ENCODE measurements at places on chromosomes 2 and 18.

DNA sequence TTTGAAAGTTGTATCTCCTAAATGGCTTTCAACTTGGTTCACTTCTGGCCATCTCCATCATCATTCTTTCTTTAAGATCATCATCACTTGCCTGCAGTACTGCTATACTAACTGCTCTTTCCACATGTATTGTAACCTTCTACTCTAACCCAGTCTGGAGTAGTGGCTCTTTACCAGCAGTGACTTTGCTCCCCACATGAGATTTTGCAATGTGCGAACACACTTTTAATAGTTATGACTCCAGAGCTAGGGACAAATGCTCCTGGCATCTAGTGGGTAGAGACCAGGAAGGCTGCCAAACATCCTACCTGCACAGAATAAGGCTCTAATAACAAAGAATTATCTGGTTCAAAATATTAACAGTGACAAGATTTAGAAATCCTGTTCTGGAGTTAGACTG is 243.8 kb downstream of the XIRP2 start:
- no peak for DNase-seq

GRCh38 chr18:43581936-43582519 is 304.7 kb upstream of the SYT4 start:
- DNase-seq = no peak

DNA sequence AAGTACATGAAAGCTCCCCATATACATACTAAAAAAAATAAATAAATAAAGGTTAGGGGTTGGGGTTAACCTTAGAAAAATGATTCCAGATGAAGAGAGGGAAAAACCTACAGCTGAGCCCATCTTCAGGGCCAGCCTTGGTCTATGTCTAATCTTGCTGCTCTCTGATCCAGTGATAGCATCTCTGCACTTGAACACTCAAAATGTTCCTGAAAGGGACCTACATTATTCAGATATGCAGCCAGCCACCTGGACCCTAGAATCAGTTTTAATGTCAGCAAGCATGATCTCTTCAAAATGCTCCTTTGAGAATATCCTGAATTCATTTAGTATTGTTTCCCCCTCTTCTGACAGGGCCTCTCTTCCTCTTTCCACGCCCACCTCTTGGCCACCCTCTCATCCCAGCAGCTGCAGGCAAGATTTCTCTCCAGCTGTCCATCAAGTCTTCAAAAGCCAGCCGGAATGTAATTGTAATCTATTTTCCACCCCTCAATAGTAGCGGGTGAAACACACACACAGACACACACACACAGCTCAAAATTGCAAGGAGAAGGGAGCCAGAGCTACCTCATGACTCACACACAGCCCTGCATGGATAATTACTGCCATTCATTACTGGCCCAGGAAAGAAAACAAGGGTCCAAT is 135.5 kb downstream of the MYO3B start:
- DNase-seq = peak; percentile 13

DNA sequence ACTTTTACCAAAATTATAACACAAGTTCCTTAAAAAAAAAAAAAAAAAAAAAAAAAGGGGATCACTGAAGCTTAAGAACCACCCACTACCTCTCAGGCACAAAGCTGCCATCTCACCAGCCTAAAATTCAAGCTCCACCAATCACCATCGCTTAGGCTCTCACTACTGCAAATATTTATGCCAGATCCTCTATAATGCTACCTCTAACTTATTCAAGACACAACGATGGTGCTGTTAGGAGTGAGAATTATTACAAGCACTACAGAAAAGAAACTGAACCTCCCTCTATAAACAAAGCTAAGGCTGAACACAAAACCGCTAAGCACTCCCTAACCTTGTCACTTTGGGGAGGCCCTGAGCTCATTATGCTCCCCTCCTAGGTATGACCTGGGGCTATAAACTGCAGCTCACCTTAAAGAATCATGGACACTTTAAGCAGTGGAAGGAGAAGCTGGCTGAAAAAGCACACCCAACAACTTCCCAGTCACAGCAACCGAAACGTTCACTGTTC is 3.6 kb downstream of the FZD5 start:
- DNase-seq = no peak

DNA sequence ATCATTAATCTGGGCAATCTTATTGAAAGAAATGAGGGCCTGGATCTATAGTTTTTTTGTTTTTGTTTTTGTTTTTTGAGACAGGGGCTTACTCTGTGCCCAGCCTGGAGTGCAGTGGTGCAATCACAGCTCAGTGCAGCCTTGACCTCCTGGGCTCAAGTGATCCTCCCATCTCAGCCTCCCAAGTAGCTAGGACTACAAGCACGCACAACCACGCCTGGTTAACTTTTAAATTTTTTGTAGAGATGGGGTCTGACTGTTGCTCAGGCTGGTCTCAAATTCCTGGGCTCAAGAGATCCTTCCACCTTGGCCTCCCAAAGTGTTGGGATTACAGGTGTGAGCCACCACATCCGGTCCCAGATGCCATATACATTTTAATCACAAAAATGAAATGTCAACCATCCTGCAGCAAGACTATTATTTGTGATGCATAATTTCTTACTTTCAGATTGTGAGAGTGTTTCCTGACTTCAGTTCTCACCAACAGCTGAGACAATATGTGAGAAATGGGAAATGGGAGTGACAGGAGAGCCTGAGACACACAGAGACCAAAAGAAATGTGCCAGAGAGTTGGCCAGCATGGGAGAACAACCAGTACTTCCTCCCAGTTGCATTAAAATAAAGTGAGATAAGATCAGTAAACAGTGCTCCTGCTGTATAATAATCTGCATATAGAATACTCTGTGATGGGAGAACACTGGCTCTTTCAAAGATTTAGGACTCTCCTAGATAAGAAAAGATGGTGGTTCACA is 87.6 kb downstream of the METTL8 start:
- no peak for DNase-seq

DNA sequence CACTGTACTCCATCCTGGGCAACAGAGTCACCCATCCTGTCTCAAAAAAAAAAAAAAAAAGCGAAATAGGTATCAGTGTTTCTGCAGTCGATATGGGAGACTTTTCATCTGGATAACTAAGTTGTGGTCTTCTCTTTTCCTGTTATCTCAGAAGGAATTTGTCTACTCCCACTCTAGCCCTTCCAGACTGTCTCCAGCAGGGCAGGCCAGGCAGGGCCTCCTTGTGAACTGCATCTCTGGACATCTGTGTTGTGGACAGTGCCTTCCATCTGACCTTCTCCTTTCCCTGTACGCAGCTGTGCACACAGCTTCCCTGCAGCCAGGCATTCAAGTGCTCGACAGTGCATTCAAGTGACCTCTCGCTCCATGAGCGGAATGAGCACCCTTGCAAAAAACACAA is 110.2 kb downstream of the CABLES1 start:
- DNase-seq = no peak

DNA sequence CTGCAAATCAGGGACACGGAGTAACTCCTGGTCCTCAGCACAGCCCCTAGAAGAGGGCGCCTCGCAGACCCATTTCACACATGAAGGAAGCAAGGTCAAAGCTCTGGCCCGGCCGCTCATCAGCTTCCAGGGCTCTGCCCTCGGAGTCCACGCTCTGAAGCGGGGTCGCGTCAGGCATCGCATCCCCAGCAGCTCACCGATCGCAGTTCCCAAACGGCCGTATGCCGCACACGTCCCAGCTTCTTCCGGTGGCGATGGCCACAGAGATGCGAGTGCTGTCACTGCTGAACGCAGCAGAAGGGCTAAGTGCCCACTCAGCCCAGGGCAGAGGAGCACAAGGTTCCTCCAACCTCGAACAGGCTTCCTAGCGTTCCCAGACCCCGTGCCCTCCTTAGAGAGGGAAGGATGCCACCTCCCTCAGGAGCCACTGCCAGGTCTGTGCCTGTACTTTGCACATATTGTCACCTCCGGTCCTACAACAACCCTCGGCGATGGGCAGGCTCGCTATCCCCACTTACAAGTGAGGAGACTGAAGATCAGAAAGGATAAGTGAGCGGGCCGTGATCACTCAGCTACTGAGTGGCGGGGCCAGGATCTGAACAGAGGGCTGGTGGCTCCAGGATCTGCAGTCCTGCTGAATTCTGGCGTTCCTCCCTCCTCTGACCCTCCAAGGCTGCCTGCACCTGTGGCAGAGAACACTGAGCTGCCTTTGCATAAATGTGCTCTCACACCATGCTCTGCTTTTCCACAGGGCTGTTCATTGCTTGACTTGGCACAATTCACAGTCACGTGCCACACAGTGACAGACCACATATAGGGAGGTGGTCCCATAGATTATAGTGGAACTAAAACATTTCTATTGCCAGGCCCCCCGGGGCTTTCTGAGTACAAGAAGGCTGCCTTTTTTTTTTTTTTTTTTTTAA is 71.4 kb downstream of the COPS8 start:
- no peak for DNase-seq

- DNase-seq = no peak
Observed at GRCh38 chr18:23243816-23244215, 108.5 kb downstream of the CABLES1 start.

- DNase-seq = no peak
Observed at GRCh38 chr18:24456549-24456948, 3.9 kb upstream of the HRH4 start.

DNA sequence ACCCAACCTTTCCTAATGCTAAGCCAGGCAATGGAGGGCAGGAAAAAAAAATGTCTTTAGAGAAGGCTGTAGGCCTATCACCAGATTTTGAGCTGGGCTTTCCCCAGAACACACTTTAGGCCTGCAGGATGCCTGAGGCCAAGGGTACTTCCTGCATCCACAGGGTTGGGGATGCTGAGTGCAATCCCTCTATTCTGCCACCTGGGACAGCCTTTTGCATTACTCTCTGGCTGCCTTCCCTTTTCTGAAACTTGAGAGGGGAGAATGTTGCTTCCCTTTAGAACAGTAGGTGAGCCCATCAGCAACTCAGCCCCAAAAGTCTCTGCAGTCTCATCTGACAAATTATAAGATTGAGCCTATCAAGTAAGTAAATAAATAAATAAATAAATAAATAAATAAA is 195.2 kb downstream of the SLC8A1 start:
- DNase-seq = peak; percentile 14

- peak; percentile 43 for DNase-seq
Observed at GRCh38 chr2:218323526-218324472, 31.5 kb upstream of the TMBIM1 start.

- no peak for DNase-seq
Observed at GRCh38 chr2:206502729-206503128, 59.4 kb downstream of the ADAM23 start.

DNA sequence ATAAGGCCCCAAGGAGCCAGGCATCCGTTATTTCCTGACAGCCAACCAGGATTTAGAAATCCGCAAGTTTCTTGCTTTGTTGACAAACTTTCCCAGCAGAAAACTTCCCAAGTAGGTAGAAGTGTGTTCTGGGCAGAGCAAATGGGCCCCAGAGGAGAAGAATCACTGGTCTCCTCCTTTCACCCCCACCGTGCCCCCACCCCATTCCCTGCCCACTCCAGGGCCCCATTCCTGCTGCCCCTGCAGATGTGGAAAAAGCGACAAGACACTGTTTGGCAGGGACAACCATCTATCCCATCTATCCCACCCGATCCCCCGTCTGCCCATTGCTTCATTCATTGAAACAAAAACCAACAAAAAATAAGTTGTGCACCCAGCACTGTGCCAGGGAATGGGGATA is 10.2 kb upstream of the FAHD2A start:
- DNase-seq = no peak

DNA sequence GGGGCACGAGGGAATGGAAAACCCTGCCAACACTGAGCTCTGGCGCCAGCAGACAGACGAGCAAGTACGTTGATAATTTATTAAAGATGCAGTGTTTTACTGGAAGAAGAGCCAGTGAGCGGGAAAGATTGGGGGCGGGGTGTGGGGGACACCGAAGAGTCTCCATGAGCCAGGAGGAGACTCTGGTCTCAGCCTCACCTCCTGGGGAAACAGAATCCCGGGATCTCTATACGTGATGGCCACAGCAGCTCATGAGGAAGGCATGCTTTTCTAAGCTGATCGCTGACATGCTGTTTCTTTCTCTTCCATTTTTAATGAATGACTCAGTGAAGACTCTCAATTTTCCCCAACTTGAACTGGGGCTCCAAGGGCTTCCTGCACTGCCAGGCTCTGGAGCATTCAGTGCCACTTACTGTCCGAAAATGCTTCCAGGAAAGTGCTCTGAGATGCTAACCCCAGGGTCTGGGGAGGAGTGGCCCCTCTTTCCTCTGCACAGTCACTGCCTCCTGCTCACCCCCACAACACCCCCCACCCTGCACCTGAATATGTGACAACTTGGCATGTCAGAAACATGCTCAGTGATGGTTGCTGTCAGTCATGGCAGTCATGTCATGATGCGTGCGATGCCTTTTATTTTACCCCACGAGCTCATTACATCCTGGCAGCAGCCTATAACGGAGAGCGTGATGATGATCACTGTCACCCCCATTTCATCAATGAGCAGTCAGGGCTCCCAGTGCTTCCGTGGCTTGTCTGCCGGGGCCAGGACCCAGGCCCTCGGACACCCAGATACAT is 164.2 kb upstream of the CAPN13 start:
- no peak for DNase-seq

- DNase-seq = no peak
Observed at GRCh38 chr2:197972061-197972460, 167.7 kb downstream of the PLCL1 start.
